NCI-H2081 (cell line): ENCODE measurements at places on chromosomes 5 and 9.

DNA sequence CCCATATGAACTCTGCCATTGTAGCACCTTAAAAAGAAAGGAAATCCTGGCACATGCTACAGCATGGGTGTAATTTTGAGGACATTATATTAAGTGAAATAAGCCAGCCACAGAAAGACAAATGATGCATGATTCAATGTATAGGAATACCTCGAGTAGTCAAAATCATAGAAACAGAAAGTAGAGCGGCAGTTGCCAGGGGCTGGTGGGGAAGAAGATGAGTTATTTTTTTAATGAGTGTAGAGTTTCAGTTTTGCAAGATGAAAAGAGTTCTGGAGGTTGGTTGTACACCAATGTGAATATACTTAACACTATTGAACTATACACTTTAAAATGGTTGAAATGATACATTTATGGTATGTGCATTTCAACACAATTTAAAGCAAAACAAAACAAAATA is 133.0 kb downstream of the ZDHHC21 start:
- no peak for DNase-seq

- DNase-seq, result no peak
Measured at GRCh38 chr5:88116396-88116795, 152.2 kb downstream of the TMEM161B start.

DNA sequence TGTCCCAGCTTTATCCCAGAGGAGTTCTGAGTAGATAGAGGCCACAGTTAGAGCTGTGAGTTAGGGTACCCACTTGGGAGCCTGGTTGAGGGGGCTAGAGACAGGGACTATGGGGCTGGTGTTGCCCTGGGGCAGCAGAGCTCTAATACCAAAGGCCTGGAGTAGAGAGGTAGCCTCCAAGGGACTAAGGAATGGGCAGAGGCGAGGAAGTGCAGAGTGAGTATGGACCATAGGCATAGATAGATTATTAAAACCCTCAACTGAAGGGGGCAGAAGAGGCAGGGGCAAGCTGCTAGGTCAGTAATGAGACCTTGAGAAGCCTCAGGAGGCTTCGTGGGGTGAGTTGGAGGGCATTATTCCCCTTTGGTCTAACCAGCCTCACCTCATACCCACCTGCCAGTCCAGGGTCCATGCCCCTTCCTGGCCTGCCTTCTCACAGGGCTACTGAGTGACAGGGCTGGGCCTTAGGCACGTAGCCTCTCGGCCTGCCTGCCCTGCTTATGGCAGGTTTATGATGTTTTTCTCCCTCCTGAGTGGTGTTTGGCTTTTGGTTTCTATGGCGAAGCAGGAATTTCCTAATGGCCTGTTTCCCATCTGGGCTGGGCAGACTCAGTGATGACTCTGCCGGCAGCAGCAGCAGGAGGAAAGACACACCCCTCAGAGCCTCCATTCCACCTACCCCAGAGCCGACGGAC is 8.0 kb downstream of the PDLIM4 start:
- DNase-seq, result no peak

GRCh38 chr5:59560553-59560952 is 333.0 kb downstream of the PDE4D start:
- no peak for DNase-seq

DNA sequence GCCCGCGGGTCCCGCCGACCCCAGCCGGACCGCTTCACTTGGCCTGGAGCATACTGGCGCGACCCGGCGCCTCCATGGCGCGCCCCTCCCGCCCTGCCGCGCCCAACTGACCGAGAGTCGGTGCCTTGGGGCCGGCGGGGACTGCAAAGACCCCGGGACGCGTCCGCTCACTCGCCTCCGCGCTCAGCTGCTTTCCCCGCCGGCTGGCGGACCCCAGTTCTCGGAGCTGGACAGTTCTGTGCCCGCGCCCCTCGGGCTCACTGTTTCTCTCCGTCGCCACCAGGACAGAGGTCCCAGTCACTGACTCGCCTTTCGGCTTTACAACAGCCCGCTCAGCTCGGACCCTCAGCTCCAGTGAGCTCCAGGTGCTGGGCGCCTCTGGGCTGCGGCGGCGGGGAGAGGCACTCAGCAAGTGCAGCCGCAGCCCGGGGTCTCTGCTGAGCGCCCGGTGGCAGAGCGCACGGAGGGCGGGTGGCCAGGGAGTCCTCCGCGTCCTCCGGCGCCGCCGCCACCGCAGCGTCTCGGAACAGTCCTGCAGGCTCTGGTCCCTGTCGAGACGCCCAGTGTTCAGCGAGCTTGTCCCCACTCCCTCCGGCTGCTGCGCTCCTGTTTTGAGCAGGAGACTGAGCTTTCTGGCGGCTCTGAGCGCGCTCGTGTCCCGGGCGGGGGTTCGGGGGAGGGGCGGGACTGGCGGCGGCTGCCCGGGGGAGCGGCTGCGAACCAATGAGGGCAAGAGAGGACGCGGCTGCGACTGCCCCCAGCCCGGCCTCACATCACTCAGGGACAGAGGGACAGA is at the start of gene SMIM32:
TSS of gene SMIM32 (minus strand) at position 637 of the 796 bp plus-strand sequence. CDS start 638 bp downstream, outside the sequence.
- DNase-seq, result peak; percentile 29

GRCh38 chr9:107138261-107138992 is 144.7 kb upstream of the RAD23B start:
- no peak for DNase-seq

DNA sequence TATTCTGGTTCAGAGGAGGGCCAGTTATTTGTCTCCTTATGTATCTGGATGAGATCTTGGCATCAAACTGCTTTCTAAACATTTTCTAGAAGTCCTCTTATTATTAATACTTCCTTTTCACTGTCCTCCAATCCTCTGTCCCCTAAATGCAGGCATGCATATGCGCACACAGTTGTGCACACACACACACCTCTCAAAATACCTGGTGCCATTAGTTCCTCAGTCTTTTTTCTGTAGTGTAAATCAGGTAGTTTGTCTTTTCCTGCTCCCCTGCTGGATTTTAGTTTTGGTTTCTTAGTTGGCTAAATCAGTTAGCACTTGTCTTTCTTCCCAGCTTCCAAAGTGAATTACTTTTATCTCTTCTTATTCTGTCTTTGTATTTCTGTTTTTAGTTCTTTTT is 55.8 kb upstream of the LRRC70 start:
- no peak for DNase-seq

- DNase-seq, result no peak
Measured at GRCh38 chr9:79447308-79447605, 124.5 kb upstream of the TLE4 start.
